ENCODE measurements at places on chromosomes 1 and 21. TPM values are rescaled to one million over a fixed set of nuclear protein-coding genes. Genes with fewer than 3 reads are reported as not detected.
A peak's percentile ranks its signal among the peaks of the same experiment; 100 is the strongest.

Gene STYXL2
- not detected for total RNA-seq

GRCh38 chr1:168941640-168942039, 164.8 kb upstream of the ATP1B1 start:
- peaks cover 27% of the 10 kb centered on the region for H3K27me3 ChIP-seq
- no peak for DNase-seq
- no peaks in the 10 kb centered on the region for H3K36me3 ChIP-seq

DNA sequence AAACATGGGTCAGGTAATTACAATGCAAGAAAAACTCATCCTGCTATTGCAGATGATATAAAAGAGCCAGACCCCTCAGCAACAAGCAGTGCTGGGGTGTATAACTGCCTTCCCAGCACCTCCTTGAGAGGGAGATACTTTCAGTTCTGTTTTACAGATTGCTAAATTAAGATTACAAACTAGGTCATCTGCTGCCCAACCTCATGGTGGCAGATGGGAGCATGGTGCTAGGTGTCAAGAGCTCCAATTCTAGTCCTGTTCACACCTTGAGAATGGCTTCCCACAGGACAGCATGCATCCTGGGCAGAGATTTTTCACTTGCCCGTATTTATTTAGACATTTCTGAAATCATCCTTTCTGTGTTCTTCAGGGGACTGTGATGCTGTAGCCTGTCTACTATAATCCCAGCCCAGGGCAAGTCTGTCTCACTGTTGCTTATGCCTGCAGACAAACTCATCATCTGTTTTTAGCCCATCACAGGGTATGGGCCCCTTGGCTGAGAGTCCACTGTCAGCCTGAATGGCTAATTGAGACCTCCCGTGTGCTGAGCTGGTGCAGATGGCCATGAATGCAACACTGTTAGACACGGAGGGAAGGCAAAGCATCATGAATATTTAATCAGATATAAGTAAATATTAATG, 40.2 kb upstream of the PBX1 start:
- no peak overlapping the region for H3K4me3 ChIP-seq
- no peak overlapping the region for H3K27ac ChIP-seq
- no peak for DNase-seq
- H3K36me3 ChIP-seq: no peaks in the 10 kb centered on the region
- no peaks in the 10 kb centered on the region for H3K27me3 ChIP-seq
- H3K4me1 ChIP-seq: no peaks in the 10 kb centered on the region

DNA sequence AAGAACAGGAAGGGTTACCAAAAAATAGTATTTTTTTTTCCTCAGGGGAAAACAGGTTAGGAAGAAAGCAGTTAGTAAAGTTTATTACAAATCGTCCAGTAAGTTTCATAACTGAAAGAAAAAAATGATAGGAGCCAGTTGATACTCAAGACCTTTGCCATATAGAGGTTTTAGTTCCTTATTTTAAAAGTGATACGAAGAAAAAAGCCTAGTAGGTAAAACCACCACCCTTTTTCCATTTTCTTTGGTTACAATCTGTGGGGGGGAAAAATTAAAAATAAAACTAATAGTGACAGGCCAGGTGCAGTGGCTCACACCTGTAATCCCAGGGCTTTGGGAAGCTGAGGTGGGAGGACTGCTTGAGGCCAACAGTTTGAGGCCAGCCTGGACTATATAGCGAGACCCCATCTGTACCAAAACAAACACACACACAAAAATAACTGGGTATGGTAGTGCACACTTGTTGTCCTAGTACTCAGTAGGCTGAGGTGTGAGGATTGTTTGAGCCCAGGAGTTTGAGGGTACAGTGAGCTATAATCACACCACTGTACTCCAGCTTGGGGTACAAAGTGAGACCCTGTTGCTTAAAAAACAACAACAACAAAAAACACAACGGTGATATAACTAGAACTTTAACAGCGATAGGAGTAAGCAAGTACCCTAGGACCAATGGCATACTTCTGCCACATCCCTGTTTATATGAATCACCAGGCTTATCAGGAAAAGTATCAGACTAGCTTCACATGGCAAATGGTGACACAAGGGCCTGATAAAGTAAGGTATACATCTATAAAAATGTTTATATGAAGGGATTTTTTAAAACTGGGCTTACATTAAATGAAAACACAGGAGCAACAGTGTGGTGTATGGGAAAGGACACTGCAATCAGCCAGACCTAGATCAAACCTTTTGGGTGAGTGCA, 5.4 kb downstream of the TMEM59 start:
- H3K4me3 ChIP-seq: no peak overlapping the region
- DNase-seq: no peak
- H3K4me1 ChIP-seq: peaks cover 16% of the 10 kb centered on the region
- H3K36me3 ChIP-seq: peaks cover 25% of the 10 kb centered on the region
- peak overlapping the region; percentile 25 for H3K27ac ChIP-seq

DNA sequence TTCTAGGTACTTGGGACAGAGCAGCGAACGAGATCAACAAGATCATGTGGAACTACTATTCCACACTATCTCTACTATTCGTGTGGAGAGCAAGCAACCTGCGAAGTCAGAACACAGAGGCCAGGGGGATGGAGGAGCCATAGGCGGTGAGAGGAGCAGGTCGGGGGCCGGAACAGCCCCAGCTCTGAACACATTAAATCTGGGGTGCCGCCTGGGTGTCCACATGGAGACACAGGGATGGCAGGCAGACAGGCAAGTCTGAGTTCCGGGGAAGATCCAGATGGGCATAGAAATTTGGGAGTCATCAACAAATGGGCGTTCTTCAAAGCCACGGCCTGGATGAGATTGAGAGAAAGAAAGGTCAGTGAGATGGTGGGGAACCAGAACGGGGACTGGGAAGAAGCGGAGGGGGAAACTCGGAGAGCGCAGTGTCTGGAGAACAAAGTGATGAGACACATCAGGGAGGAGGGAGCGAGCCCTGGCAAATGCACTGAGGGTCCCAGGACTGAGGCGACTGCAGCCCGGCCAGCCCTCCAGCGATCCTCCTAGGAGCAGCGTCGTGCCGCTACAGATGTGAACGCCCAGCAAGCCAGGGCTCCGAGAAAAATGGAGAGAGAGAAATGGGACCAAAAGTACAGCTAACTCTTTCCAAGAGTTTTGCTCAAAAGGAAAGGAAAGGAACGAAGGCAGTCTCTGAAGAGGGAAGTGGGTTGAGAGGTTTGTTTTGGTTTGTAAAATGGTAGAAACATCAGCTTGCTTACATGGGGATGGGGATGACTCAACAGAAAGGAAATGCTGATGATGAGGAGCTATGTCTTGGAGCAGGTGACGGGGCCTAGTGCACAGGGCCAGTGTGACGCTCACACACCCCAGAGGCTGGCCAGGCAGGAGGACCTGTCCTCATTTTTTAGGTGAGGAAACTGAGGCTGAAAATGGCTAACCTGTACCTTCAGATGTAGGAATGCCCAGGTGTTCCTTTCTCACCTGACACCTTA, 84.5 kb downstream of the GLIS1 start:
- H3K4me3 ChIP-seq: no peak overlapping the region
- no peak overlapping the region for H3K27ac ChIP-seq
- no peaks in the 10 kb centered on the region for H3K4me1 ChIP-seq
- no peak for DNase-seq

All from activated CD8-positive, alpha-beta T cell treated with anti-CD3 and anti-CD28 coated beads, Interleukin-2, amount 10 ng/mL, durations not matched to agents 7 days and 5 days (primary cell).